ENCODE measurements at places on chromosomes 7 and 10.

- DNase-seq: no peak
These were observed 215.8 kb downstream of the PHTF2 start for GRCh38 chr7:78014401-78014800.

GRCh38 chr10:72784551-72785351 lies 92.8 kb downstream of the MCU start:
- DNase-seq: peak; percentile 35

- peak; percentile 25 for DNase-seq
These were observed 8.6 kb downstream of the VIM start for GRCh38 chr10:17236468-17237148.

- DNase-seq: no peak
These were observed 409.7 kb upstream of the MTPN start for GRCh38 chr7:136386876-136387275.

DNA sequence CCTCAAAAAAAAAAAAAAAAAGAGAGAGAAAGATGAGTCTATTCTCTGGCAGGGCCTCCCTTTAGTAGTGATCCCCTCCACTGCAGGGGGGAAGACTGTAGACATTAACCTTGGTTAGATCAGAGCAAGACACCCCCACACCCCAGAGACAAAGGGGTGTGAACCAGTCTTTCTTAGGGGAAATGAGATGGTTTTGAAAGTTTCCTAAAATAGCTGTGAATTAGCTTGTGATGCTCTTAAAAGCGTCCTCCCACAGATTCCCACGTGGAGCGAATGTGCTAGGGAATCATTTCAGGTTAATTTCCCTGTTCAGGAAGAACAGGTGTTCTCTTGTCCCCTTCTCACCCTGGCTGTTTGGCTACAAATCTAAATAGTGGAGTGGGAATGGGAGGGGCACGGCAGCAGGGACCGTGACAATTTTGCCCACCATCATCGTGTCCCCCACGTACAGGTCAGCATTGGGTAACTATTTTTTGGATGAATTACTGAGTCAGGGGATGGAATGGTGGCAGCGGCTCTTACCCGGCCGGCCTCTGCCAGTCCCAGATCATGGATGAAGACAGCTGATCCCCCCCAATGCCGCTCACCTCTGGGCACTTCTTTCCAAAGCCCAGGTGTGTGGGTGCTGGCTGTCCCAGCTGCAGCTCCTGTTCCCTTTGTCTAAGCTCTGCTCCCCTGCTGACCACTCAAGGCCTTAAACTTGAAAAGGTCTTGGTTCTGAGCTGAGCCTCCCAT lies 152.9 kb downstream of the CCDC3 start:
- no peak for DNase-seq

DNA sequence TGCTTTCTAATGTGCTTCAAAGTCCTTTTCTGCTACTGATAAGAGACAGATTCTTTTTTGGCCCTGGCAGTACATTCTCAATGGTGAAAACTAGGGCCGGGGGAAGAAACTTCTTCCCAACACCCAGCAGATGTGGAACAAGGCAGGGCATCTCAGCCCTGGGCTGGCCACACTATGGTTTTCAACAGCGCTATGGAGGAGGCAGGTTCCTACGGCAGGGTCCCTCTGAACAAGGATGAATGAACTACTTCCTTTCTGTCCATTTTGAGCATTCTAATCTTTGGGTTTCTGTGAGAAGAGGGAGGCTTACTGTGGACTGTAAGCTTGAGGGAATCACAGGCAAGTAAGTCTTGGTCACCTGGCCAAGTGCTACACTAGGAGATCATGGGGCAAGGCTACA lies 78.7 kb downstream of the VSTM4 start:
- peak; percentile 30 for DNase-seq

- DNase-seq: no peak
These were observed 107.0 kb upstream of the CELF2 start for GRCh38 chr10:10910634-10911033.

- no peak for DNase-seq
These were observed 5.2 kb upstream of the PRDX3 start for GRCh38 chr10:119183664-119184412.

DNA sequence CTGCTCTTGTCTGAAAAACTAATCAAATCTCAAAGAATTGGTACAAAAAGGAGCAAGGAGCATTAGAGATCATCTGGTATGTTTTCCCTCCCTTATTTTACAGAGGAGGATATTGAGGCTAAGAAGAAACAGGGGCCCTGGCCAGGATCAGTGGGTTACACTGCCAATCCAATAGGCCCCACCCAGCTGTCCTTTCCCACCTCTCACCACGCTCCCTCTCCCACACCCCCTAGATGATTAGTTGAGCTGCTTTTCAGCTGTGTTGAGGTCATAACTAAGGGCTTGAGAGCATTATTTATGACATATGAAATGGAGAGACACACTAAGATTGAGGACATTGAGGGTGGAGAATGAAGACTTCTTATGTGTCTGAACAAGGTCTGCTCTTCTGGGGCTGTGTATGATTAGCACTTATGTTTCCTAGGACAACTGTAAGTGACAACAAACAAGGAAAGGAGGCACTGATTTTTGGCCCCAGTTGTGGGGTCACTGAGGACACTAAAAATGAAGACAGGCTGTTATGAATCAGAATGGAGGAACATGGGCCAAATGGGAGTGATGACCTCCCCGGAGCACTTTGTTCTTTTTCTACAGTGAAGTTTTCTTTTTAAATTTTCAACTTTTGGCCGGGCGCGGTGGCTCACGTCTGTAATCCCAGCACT lies 26.5 kb downstream of the VWA2 start:
- no peak for DNase-seq

DNA sequence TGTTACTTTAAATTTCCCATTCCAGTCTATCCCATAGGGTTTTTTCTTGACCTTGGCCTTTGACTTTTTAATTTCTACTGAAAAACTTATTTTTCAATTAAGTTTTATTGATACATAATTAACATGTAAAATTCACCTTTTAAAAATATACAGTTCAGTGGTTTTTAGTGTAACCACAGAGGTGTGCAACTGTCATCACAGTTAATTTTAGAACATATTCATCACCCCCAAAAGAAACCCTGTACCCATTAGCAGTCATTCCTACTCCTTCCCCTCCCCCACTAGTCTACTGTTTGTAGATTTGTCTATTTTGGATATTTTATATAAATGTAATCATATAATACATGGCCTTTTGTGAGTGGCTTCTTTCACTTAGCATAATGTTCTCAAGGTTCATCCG lies 96.5 kb upstream of the GJD4 start:
- no peak for DNase-seq

- no peak for DNase-seq
These were observed 78.1 kb upstream of the TBX20 start for GRCh38 chr7:35331730-35332678.

DNA sequence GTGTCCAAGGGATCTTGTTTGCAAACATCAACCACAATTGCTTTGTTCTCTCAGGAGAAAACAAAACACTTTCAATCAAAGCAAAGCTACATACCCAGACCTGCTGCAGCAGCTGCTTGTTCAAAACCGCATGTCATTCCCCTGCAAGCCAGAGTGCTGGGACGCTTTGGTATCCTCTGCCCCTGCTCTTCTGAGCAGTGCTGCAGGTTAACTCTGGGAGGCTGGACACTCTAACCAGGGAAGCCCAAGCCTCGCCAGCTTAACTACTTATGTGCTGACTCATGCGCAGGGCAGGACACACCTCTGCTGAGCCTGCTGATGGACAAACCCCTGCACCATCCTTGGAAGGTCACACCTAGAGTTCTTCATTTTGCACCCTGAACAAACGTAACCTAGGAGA lies 28.2 kb upstream of the ASAH2 start:
- DNase-seq: no peak

- peak; percentile 9 for DNase-seq
These were observed 201.3 kb upstream of the CDCA7L start for GRCh38 chr7:22146961-22147512.

DNA sequence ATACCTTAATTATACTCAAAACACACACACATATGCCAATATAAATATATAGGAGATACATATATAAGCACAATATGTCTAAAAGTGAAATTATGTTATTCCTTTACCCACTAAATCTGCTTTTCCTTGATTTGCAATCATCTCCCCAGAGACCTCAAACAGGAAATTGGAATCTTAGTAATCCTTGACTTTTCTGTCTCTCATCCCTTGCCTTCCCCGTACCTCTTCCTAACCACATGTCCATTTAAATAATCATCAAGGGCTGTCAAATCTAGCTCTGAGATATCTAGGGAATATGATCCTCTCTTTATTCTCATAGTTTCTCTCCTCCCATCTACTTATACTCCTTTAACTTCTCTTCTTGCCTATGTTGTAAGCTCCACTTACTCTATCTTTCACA lies 336.6 kb downstream of the HGF start:
- no peak for DNase-seq

GRCh38 chr10:102133373-102134195 lies 744 bp downstream of the PPRC1 start:
- DNase-seq: peak; percentile 59

DNA sequence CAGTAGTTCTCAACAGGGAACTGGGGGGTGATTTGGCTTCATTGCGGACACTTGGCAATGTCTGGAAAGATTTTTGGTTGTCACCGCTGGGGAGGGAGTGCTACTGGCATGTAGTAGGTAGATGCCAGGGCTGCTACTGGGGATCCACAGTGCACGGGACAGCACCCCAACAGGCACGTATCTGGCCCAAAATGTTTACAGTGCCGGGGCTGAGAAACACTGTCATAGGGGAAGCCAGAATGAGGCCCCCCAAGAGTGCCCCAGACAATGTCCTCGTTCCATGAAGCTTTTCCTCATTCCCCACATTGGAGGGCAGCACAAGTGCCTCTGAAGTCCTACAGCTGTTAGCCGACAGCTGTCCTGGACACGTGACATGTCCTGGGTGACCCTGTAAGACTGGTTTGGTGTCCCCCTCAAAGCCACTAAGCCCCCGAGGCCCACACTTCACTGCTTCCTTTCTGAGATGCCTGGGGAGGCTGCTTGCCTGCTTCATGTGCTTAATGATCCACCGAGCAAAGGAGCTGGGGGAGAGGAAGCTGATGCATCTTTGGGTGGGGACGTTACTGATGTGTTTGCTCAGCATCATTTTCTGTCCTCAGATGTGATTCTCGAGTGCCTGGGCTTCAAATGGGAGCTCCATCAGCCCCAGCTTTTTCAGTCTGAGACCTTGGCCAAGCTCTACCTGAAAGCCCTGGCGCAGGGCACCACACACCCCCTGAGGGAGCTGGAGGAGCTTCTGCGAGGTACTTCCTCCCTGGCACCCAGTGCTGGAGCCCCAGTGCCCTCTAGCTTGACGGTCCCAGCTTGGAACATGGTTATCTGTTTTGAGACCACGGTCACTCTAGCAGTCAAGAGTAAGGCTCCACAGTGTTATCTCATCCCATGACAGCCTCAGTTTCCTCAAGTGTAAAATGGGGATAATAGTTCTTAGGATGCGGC lies 14.7 kb downstream of the BTBD16 start:
- no peak for DNase-seq

GRCh38 chr7:6656413-6656812 lies 19.3 kb downstream of the ZNF316 start:
- DNase-seq: no peak

Measured in kidney glomerular epithelial cell (primary cell).